ENCODE measurements at places on chromosomes 11 and 22.

DNA sequence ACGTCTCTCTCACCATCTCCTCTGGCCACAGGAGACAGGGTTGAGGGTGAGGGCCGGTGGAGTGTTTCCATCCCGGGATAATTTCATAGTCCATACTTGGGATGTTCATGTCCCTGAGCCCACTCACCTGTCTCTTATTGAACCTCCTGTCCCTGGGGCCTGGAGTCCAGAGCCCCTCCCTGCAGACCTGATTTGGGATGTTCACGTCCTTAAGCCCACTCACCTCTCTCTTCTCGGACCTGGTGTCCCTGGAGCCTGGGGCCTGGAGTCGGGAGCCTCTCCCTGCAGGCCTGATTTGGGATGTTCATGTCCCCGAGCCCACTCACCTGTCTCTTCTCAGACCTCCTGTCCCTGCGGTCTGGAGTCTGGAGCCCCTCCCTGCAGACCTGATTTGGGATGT, 868.2 kb downstream of the BRD1 start:
- DNase-seq = no peak

DNA sequence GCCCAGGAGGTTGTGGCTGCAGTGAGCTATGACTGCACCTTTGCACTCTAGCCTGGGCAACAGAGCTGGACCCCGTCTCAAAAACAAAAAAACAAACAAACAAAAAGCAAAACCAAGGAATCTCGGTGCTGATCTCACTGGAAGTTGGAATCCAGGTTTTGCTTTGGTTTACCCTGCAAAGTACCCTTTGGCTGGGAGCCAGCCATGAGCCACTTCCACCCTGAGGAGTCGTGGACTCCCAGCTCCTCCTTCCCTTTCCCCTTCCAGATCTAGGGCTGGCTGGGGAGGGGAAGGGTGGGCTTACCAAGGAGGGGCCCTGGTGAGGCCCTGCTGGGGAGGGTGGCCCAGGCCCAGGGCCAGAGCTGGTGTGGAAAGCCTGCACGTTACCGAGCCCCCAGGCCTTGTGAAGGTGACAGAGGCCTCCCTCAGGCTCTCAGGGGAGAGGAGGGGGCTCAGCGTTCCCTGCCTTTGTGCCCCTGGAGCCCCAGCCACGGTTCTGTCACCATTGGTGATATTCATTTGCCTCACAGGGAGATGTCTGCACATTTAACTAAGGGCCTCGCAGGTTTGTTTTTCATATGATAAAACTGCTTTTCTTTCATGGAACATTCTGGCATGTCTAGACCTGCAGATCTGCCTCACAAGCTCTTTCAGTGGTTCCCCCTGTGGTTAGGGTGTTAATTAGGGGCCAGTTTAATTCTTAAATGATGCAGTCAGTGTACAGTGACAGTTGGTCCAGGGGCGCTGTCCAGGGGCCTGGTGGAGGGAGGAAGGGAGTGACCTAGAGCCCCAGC, 29.0 kb downstream of the FBLN1 start:
- no peak for DNase-seq

DNA sequence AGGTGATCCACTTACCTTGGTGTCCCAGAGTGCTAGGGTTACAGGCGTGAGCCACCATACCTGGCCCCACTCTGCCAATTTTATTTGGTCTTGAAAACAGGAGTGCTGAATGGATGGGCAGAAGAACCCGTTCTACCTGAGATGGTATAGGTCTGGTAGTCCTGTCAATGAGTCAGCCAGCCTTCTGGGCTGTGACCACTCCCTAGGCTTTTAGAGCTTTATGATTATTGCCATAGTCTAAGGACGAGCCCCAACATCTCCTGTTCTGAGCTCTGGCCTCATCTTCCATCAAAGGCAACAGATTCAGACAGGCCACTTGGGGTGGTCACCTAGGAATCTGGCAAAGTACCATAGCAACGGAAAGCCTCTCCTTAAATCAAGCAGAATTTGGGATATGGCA, 11.5 kb downstream of the ZDHHC5 start:
- DNase-seq = no peak

DNA sequence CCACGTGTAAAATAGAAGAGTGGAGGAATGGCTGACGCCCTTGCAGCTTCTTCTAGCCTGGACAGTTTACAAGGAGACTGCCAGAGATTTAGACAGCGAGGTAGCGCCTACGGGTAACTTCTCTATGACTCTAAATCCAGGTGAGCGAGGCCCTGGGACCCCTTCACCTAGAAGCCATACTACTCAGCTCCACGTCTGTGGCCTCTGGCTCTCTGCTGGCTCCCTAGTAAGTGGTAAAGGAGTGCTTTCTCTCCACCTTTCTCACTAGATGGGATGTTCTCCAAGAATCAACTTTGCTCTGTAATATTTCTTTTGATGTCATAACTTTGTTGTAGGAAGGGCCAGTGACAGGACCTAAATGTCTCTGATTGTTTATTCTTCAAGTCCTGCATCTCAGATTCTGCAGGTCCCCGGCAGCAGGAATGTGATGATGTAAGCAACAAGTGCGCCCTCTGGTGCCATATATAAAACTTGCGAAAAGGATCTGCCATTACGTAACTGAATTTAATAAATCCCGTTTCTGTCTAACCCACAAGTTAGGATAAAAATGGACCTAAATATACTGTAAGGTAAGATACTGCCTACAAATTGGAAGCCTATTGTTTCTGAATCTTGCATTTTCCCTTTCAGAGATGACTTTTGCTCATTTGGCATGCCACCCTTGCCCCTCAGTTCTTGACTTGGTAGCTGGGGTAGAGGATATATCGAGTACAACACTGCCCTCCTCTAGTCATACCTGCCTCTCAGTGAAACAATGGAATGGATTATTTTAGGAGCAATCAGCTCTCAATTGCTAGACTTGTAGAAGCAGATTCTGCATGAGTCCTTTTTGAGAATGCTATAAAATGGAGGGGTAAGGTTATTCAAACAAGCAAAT, 11.0 kb upstream of the PTPN5 start:
- DNase-seq = peak; percentile 46

DNA sequence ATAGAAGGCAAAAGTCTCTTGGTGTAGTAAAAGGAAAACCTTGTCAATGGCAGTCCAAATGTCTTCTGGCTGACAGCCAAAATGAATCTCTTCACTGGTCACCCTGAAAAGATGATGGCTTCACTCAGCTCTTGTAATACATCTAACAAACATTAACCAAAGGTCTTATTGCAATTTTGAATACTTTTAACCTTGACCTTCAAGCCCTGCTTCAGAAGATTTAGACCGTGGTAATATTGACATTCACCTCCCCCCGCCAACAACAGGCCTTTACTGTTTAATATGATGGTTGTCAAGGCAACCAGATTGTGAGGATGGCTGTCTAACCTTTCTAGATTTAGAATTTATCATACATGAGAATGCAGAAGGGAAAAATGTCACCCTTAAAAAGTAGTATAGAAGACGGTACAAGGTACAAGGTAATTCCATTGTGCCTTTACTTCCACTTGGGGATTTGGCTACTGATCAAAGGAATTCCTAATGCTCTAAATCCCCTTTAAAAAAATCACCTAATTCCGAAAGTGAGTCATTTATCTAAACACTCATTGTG, 342.3 kb downstream of the LARGE1 start:
- no peak for DNase-seq

DNA sequence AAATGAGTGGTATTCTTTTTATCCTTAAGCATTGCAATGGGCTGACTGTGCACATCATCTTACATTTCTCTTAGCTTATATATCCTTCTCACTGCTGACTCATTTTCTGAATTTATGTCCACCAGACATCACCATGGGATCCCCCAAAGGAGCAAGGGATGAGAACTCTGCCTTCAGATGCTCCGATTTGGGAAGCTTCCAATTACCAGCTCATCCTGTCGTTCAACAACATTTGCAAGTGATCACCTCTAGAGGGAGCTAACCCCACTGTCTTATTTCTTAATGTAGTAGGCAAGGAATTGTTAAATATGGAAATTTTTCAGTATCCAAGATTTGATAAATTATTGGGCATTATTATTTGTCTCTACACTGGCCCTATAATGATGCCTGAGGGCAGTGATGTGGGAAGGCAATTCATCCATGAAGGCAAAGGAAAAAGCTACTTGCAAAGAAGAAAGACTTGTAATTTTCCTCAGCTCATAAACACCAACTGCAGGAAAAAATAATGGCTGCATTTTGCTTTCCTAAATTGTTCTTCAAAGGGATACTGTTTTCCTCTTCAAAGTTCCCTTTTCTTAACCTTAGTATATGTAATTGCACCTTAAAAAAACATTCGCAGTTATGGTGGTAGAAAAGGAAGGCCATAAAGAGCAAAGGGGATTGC, 102.4 kb upstream of the FSHB start:
- no peak for DNase-seq

DNA sequence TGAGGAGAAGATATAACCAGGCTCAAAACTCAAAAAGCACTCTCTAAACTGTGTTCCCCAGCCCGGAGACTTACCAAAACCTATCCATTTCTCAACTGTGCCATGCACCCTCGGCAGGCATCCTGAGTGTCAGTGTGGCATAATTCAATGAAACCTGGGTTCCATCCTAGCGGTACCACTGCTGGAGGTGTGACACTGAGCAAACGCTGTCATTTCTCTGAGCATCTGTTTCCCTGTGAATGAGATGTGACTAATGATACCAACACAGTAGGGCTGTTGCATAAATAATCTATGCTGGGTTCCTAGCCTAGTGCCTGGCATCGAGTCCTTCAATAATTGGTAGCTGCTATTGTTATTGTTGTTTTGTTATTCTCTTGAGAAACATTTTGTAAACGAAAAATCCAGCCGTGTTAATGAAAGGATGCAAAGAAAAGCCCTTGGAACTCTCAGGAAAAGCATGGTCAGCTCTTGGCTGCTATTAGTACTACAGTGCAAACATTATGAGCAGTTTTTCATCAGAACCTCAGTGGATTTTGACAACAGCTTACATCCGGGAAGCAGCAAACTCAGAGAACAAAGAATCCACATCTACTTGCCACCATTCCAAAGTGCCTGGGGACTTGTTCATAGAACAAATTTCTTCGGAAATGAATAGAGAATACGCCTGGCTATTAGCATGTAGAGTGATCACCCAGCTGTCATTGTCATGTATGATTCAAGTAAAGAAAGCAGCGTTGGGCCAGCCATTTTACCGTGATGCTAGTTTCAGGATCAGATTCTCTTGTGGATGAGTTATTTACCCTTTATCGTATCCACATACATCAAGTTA, 53.7 kb downstream of the TECTA start:
- DNase-seq = no peak

DNA sequence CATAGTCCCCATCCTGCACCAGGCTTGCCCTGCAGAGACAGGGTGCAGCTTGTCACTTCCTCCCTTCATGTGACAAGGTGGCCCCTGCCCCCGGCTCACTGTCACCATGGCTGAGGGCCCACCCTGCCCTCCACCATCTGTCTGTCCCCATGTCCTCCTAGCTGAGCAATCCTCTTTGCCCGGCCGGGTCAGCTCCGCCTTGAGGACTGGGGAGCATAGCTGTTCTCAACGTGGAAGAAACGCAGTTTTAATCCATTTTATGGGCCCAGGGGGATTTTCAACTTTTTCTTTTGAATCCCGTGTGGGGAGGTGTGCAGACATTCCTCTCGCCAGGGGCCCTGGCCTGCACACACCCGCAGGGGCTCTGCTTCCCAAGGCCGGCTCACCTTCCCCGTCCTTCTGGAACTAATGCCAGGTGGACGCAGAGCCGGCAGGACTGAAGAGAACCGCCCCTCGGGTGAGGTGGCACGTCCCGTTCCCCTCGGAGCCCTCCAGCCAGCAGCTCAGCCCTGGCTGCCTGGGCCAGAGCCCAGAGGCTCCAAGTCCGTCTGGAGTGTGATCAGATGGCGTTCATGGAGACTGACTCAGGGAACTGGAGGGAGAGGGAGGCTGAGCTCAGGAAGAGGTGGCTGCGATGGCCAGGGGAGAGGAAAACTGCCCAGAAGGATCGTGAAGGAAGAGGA, 1108.7 kb downstream of the BRD1 start:
- DNase-seq = no peak

DNA sequence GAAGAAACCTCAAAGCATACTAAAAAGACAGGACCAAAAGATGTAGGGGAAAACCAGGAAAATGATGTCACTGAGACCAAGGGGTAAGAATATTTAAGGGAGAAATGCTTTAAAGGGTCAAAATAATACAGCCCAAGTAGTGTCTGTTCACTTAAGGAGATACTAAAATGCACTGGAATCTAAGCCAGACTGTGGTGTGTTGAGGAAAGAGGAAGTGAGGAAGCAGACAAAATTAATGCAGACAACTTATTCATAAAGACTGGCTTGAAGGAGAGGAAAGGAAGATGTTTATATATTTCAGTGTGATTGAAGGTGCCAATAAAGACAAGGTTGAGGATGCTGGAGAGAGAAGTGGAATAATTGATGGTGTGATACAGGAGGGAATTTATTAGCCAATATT, 15.7 kb downstream of the ZNF215 start:
- no peak for DNase-seq

DNA sequence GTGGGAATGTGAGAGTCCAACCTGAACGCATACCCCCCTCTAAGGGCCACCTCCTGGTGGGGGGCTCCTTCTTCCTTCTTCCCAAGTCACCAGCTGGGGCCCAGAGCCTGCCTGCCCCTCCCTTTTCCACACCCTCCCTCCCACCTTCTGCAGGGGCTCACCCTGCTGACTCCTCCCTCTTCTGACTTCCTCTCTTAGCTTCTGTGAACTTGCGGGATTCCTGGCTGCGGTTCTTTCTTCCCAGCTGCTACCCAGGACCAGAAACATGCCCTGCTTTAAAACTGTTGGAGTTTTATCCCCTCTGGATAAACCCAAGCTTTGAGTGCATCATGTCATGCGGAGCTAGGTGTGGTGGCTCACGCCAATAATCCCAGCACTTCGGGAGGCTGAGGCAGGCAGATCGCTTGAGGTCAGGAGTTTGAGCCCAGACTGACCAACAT, 10.2 kb downstream of the LRRC74B start:
- no peak for DNase-seq

GRCh38 chr11:34886609-34887008, 29.6 kb downstream of the APIP start:
- DNase-seq = no peak

- DNase-seq = peak; percentile 93
These were observed at the start of gene SYT7 for GRCh38 chr11:61581030-61581928. Gene SYT7, minus strand, starts transcription at chr11:61581076. Its CDS starts 256 bp downstream, at chr11:61580820.

GRCh38 chr11:5923427-5923776, 18.6 kb upstream of the OR56A3 start:
- DNase-seq = no peak

DNA sequence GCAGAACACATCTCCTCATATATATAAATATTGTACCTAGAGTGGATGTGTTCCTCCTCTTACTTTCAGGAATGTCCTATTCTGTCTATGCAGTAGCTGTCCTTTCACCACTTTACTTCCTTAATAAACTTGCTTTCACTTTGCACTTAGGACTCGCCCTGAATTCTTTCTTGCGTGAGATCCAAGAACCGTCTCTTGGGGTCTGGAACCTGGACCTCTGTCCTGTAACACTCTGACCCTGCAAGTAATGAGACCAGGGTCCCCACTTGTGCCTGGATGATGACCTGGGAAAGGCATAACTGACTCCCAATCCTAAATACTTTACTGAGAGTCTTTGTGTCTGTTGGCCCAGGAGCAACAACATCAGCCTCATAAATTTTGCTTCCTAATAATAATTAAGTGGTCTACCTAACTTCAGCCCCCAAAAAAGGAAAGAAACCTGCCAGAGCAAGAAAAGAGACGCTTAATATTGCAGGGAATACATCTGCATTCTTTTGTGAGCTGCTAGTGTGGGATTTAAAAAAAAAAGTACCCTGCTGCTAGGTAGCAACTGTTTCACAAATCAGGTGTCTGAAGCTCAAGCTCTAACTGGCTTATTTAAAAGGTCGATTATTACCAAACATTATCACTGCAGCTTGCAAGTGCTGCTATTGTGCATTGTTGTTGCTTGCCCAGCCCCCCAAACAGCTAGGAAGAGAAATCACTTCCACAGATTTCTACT, 69.3 kb downstream of the FAM168A start:
- DNase-seq = no peak

All from CD4-positive, alpha-beta T cell treated with Interleukin-6 for 4 hours (primary cell).